Activated CD4-positive, alpha-beta T cell treated with anti-CD3 and anti-CD28 coated beads for 4 hours (primary cell): ENCODE measurements at places on chromosomes 6 and 20.

DNA sequence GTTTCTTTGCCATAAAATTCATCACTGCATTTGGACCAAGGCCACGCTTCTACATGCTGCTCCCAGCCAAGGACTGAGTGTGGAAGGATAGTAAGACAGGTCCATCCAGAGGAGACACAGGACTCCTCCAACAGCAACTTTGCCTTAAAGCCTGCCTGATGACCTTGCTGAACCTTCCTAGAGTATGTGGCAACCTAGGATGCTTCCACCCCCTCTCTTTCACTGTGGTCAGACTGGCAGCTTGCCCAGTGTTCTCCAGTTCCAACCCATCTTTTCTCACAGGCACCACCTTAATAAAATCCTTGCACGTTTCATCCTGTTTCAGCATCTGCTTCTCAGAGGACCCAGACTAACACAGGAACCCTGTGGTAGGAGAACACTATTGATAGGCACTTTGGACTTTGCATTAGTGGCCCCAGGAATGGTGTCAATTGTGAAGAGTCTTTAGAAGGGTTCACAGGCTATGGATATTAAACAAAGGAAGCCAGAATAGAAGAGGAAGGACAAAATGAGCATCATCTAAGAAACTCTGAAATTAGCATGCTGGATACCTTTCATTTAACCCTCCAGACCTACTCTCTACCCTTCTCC, 2.4 kb upstream of the PKHD1 start:
- DNase-seq, result no peak

- no peak for DNase-seq
Measured at GRCh38 chr20:49742948-49743347, 29.3 kb upstream of the B4GALT5 start.

- DNase-seq, result no peak
Measured at GRCh38 chr20:18056174-18057100, 1.3 kb downstream of the OVOL2 start.

DNA sequence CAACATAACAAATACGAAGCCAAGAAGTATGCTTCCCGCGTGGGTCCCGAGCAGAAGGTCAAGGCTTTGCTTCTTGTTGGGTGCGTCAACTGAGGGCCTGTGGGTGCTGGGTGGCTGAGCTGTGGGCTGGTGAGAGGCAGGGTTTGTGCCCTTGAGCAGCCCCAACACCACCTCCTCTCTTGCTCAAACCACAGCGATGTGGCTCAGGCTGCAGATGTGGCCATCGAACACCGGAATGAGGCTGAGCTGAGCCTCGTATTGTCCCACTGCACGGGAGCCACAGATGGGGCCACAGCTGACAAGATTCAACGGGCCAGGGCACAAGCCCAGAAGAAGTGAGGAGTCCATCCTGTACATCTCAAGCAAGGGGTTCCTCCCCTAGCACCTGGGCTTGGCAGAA, 7.0 kb upstream of the PTPRA start:
- DNase-seq, result no peak
